ENCODE measurements at places on chromosomes 16 and 17.

DNA sequence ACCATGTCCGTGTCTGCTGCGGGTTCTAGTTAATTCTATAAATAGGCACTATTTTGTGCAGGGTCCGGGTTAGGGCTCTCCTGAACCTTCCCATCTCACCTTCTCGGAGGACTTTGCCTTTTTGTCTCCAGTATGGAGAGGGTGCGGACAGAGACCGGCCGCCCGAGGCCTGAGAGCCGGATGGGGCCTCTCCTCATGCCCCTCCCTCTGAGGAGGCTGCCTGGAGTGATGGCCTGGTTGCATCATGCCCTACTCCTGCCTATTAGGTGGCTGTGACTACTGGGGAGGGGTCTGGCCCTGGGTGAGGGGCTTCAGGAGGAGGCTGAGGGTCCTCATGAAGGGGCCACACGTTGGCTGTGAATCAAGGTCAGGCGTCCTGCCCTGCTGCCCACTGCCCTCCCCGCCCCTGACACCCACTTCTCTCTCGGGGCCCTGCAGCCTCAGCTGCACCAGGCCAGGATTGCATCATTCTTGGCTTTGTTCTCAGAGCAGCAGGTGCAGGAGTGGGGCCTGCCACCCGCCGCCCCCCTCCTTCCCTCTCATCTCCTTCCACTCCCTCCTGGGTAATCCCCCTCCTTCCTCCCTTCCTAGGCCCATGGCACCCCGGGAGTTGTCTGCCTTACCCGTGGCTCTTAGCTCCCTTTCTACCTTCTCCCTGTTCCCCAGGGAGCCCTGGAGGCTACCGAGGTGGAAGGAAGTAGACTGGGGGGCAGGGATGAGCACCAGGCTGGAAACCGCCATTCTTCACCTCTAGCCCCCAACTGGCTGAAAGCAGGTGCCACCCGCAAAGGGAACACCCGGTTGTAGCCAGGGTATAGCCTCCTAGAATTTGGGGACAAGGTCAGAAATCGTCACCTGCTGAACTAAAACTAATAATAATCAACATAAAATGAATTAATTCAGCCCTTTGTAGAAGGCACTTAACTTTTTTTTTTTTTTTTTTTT, 12.7 kb upstream of the ARHGAP23 start:
- no peak for DNase-seq

DNA sequence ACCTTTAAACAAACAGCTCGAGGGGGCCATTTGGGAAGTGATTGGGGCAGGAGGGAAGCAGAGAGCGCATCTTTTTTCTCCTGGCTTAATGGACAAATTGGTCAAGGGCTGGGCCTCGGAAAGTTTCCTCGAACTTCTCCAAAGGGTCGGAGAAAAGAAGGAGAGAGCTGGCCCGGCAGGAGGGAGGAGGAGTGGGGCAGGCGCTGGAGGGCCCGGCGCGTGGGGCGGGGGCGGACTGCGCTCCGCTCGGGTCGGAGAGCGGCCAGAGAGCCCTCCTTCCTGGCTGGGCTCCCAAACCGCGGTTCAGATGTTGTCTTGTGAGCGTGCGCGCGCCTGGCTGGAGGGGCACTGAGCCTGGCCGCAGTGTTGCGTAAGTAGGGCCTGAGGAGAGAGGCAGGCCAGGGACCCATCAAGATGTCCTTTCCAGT, 1.2 kb downstream of the MMP2 start:
- no peak for DNase-seq

- no peak for DNase-seq
Observed at GRCh38 chr16:29815032-29815721, 775 bp upstream of the PAGR1 start.

DNA sequence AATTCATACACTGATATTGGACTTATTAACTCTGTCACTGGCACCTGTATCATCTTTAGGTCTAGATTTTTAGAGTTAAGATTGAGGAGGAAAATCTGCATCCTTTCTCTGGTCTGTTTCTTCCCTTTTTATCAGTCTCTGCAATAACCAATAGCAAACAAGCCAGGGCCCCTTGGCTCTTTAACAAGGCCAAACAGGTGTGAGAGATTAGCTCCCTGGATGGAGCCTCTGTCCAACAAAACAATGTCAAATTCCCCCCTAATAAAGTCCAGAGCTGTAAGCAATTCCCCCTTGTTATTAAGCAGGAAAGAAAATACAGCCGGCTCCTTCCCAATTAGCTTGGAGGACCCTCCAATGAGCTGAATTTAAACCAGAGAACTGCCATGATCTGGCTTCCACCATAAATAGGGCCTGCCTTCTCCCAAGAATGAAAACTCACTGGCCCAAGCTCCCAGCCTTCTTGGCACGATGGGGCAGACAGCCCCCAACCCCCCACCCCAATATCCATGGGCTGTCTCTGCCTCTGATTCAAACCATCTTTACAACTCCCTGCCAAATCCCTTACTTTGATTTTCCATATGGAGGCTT, 56.1 kb upstream of the SOX9 start:
- DNase-seq, result no peak

DNA sequence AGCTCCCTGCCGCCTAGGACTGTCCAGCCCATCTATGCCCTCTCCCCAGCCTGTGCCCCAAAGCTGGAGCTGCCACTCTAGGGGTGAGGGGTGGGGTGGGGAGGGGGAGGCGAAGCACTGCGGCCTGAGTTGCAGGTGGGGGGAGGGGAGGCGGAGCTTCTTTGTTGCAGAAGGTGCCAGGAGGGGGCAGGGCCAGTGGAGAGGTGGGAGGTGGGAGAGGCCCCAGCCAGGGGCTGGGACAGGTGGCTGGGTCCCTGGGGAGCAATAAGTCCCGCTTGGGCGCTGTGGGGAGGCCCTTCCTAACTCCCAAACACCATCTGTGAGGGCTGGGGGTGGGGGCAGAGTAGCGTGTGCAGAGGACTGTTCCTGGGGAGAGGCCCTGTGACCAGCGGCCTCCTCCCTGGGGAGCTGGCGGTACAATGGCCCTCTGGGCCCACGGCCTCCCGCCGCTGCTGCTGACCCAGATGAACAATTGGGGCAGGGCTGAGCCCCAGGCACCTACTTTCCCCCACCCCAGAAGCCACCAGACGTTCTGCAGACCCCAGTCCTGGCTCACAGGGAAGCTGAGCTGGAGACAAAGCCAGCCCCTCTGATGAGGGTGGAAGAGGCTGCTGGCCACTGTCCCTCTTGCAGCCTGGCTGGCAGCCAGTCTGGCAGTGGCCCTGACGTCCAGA, 2.2 kb upstream of the NTN3 start:
- no peak for DNase-seq

GRCh38 chr17:74904687-74905409, 11.4 kb upstream of the FADS6 start:
- DNase-seq, result no peak
